Muscle of leg (tissue), 16 donors: ENCODE measurements at places on chromosomes 4 and X. TPM values are rescaled to one million over a fixed set of nuclear protein-coding genes. Genes with fewer than 3 reads are reported as not detected.
A peak's percentile ranks its signal among the peaks of the same experiment; 100 is the strongest.

DNA sequence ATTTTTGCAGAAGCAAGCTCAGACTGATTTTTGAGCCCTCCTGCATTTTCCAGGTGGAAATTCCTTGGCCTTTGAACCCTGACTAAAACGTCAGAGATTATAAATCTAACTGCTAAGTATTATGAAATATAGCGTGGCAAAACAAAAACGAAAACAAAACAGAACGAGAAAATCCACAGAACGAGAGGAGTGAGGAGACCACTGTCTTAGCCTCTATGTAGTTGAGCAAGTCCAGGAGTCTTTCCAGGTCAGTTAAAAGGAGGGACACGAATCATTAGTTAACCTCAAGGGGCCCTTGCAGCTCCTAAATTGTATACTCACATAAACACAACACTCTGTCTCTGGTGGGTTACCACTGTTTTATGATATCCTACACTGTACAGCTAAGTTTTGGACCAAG lies 80.2 kb downstream of the SYNPO2 start:
- H3K36me3 ChIP-seq, result no peaks in the 10 kb centered on the region
- H3K4me1 ChIP-seq, result peaks cover 15% of the 10 kb centered on the region
- H3K27me3 ChIP-seq, result no peaks in the 10 kb centered on the region
- H3K27ac ChIP-seq, result no peak overlapping the region
- peak; percentile 26 for DNase-seq

DNA sequence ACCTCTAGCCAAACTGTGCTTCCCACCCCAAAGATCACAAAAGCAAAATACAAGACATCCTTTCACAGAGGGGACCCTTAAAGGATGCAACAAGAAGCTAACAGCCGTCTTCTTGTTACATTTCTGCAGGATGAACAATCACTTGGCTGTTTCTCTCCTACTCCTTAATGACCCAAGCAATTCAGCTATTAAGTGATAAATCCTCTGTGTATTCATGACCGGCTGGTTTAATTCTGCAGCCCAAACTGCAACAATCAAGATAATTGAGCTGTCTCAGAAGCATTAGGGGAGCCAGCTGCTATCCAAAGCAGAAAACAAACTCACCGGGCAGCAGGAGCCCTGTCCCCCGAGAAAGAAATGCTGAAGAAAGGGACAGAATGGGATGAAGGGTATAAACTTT lies 85.9 kb upstream of the ACSL4 start:
- DNase-seq, result no peak
- H3K4me3 ChIP-seq, result no peak overlapping the region
- no peaks in the 10 kb centered on the region for H3K4me1 ChIP-seq
- H3K27ac ChIP-seq, result no peak overlapping the region
- peaks cover 24% of the 10 kb centered on the region for H3K27me3 ChIP-seq
- H3K36me3 ChIP-seq, result no peaks in the 10 kb centered on the region

Gene LAMTOR3
- 29.6 TPM for total RNA-seq

DNA sequence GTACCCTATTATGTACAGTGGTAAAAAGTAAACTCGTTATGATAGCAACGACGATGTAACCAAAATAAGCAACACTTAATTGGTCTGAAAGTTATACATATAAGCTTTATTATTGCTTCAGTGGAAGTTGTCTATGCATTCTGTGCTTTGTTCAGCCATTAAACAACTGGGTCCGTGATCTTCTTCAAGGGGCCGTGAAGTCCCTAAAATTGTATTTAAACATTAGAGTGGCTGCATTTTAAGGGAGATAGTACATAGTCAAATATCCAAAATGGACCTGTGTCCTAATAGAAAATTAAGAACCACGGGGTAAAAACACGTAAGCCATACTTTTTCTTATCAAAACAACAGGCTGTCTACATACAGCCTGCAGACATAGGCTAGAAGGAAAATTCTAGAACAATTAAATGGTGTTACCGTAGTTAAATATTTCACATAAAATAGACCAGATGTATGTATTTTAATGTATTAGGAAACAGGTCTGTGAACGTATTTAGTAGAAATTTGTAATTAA lies 2.1 kb downstream of the GUCY1A1 start:
- H3K4me1 ChIP-seq, result no peaks in the 10 kb centered on the region
- peak overlapping the region; percentile 2 for H3K27ac ChIP-seq
- DNase-seq, result no peak
- peaks cover 5% of the 10 kb centered on the region for H3K27me3 ChIP-seq
- peak overlapping the region; percentile 52 for H3K4me3 ChIP-seq
- H3K36me3 ChIP-seq, result no peaks in the 10 kb centered on the region

Gene TMPRSS11F
- total RNA-seq, result not detected

GRCh38 chr4:19009881-19010280 lies 988.3 kb upstream of the LCORL start:
- H3K27me3 ChIP-seq, result no peaks in the 10 kb centered on the region
- H3K36me3 ChIP-seq, result no peaks in the 10 kb centered on the region
- DNase-seq, result no peak
- H3K4me3 ChIP-seq, result no peak overlapping the region

DNA sequence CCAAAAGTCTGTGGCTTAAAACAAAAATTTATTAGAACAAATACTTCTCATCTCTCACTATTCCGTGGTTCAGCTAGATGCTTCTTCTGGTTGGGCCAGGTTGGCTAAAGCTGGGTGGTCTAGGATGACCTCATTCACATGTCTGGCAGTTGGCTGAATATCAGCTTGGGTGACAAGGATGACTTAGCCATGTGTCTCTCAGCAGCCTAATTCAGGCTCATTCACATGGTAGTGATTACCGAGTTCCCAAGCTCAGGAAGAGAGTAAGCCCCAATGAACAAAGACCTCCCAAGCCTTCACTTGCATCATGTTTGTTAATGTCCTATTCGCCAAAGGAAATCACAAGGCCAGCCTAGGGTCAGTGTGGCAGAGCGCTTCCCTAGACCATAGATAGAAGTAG lies 119.4 kb downstream of the FANCB start:
- H3K27ac ChIP-seq, result no peak overlapping the region
- no peak for DNase-seq
- no peak overlapping the region for H3K4me3 ChIP-seq
- H3K36me3 ChIP-seq, result no peaks in the 10 kb centered on the region
- no peaks in the 10 kb centered on the region for H3K4me1 ChIP-seq

DNA sequence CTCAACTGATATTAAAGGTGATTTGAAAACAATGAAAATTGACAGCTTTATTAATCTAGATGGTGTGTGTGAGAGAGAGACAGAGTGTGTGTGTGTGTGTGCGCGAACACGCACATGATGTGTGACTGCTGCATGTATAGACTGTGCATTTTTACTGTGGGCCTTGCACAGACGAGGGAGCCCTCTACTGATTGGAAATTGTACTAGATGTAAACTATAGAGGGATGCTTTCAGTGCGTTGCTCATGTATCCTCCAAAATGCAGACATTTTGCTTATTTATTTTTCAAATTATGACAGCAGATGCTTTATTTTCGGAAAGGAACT lies 168.4 kb upstream of the GK2 start:
- H3K4me1 ChIP-seq, result no peaks in the 10 kb centered on the region
- H3K27me3 ChIP-seq, result no peaks in the 10 kb centered on the region
- no peak overlapping the region for H3K4me3 ChIP-seq
- no peak overlapping the region for H3K27ac ChIP-seq

DNA sequence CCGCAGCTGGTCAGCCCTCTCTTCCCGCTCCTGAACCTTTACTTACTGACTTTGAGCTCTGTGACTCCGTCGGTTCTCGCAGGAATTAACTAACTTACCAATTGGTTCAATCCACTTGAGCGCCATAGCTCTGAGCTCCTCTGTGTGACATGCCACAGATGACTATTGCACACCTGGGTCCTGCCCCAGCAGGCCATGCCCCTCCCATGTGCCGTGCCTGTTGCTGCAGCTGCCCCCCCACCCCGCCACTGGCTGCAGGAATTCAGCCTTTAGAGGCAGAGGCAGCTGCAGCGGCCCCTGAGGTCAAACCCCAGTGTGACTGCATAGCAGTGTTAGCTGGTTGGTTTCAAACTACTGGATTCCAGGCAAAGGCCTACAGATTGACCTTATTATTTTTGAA lies 70.6 kb downstream of the MTMR1 start:
- DNase-seq, result no peak
- no peak overlapping the region for H3K27ac ChIP-seq
- no peak overlapping the region for H3K4me3 ChIP-seq
- peaks cover 12% of the 10 kb centered on the region for H3K4me1 ChIP-seq

- H3K27ac ChIP-seq, result no peak overlapping the region
- DNase-seq, result no peak
- no peak overlapping the region for H3K4me3 ChIP-seq
- no peaks in the 10 kb centered on the region for H3K27me3 ChIP-seq
Observed at GRCh38 chr4:94436512-94436911, 15.2 kb upstream of the PDLIM5 start.

- no peak overlapping the region for H3K27ac ChIP-seq
- no peaks in the 10 kb centered on the region for H3K4me1 ChIP-seq
- H3K4me3 ChIP-seq, result no peak overlapping the region
- DNase-seq, result no peak
- H3K27me3 ChIP-seq, result no peaks in the 10 kb centered on the region
Observed at GRCh38 chr4:12912896-12913418, 571.2 kb downstream of the RAB28 start.

GRCh38 chrX:22033818-22034217 lies 1.7 kb downstream of the PHEX start:
- no peak overlapping the region for H3K4me3 ChIP-seq
- H3K4me1 ChIP-seq, result no peaks in the 10 kb centered on the region
- no peak for DNase-seq
- H3K36me3 ChIP-seq, result no peaks in the 10 kb centered on the region
- peaks cover 12% of the 10 kb centered on the region for H3K27me3 ChIP-seq
- no peak overlapping the region for H3K27ac ChIP-seq

DNA sequence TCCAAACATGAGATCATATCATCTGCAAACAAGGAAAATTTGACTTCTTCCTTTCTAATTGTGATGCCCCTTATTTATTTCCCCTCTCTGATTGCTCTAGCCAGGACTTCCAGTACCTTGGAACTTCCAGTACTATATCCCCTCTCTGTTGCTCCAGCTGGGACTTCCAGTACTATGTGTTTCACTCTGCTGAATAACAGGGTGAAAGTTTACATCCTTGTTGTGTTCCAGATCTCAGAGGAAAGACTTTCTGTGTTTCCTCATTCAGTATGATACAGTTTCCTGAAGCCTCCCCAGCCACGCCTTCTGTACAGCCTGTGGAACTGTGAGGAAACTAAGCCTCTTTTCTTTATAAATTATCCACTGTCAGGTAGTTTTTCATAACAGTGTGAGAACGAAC lies 381.3 kb upstream of the FAM47C start:
- no peak for DNase-seq
- no peaks in the 10 kb centered on the region for H3K4me1 ChIP-seq
- H3K27ac ChIP-seq, result no peak overlapping the region
- H3K27me3 ChIP-seq, result no peaks in the 10 kb centered on the region
- no peaks in the 10 kb centered on the region for H3K36me3 ChIP-seq

DNA sequence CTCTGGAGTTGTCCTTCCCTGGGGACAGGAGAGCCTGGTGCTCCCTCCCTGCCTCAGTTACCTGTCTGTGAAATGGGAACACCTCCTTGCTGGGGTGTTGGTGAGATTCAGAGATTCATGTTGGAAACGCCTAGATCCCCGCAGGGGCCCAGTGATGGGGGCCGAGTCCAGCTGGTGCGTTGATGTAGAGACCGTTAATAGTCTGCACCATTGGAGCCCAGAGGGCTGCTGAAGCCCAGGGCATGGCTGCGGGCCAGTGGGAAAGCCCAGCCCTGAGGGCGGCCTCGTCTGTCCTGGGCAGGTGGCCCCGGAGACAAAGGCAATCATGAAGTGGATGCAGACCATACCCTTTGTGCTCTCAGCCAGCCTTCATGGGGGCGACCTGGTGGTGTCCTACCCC lies 14.4 kb downstream of the CPZ start:
- peaks cover 16% of the 10 kb centered on the region for H3K27me3 ChIP-seq
- DNase-seq, result no peak
- H3K36me3 ChIP-seq, result no peaks in the 10 kb centered on the region
- no peak overlapping the region for H3K4me3 ChIP-seq
- peaks cover 4% of the 10 kb centered on the region for H3K4me1 ChIP-seq

Gene LNX1
- 2.4 TPM for total RNA-seq

Gene PARM1
- 65.7 TPM for total RNA-seq

DNA sequence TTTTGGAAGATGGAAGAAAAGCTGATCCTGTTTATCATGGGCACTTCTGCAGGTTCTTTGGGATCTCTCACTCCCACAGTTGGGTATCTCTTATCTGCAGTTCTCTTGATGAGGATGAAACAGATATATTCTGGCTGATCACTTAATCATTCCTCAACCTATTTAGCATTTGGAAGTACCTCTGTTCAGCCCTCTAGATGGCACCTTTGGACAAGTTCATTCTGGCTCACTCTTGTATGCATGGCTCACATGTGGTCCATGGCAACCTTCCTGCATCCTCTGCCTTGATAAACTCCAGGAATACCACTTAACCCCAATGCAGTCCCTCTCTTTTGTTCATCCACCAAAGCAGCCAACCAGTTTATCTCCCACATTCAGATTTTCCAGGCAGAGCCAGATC lies 74.2 kb downstream of the SMARCA5 start:
- H3K36me3 ChIP-seq, result no peaks in the 10 kb centered on the region
- no peaks in the 10 kb centered on the region for H3K4me1 ChIP-seq
- no peak overlapping the region for H3K4me3 ChIP-seq
- H3K27ac ChIP-seq, result no peak overlapping the region
- no peak for DNase-seq
- H3K27me3 ChIP-seq, result no peaks in the 10 kb centered on the region

- H3K36me3 ChIP-seq, result no peaks in the 10 kb centered on the region
- H3K27me3 ChIP-seq, result no peaks in the 10 kb centered on the region
- no peak overlapping the region for H3K27ac ChIP-seq
- no peak overlapping the region for H3K4me3 ChIP-seq
Observed at GRCh38 chr4:114082348-114082747, 102.9 kb upstream of the ARSJ start.

Gene IKBKG
- total RNA-seq, result 9.4 TPM

Gene EDNRA
- 24.0 TPM for total RNA-seq

- peaks cover 3% of the 10 kb centered on the region for H3K27me3 ChIP-seq
- H3K27ac ChIP-seq, result no peak overlapping the region
- no peak overlapping the region for H3K4me3 ChIP-seq
Observed at GRCh38 chrX:44143061-44143602, 169.9 kb upstream of the NDP start.

DNA sequence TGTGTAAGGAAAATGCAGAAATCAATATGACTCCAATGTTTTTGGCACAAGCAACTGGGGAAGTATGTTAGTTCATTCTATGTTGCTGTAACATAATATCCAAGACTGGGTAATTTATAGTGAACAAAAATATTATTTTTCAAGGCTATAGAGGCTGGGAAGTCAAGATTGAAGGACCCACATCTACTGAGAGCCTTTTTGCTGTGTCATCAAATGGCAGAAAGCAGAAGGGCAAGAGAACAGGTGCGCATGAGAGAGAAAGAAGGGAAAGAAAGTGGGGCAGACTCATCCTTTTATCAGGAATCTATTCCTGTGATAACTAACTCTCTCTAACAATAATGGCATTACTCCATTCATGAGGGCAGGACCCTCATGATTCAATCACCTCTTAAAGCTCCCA lies 237.2 kb downstream of the FAT4 start:
- DNase-seq, result no peak
- H3K4me3 ChIP-seq, result no peak overlapping the region
- H3K27me3 ChIP-seq, result no peaks in the 10 kb centered on the region
- no peaks in the 10 kb centered on the region for H3K36me3 ChIP-seq

- no peaks in the 10 kb centered on the region for H3K36me3 ChIP-seq
- H3K27ac ChIP-seq, result no peak overlapping the region
- no peaks in the 10 kb centered on the region for H3K4me1 ChIP-seq
- no peaks in the 10 kb centered on the region for H3K27me3 ChIP-seq
- no peak overlapping the region for H3K4me3 ChIP-seq
- peak; percentile 8 for DNase-seq
Observed at GRCh38 chr4:174263445-174263736, 20.1 kb downstream of the FBXO8 start.

GRCh38 chrX:118370921-118371624 lies 25.2 kb downstream of the WDR44 start:
- H3K27me3 ChIP-seq, result no peaks in the 10 kb centered on the region
- no peak overlapping the region for H3K4me3 ChIP-seq
- no peaks in the 10 kb centered on the region for H3K36me3 ChIP-seq
- H3K27ac ChIP-seq, result no peak overlapping the region
- DNase-seq, result no peak

Gene CDX4
- not detected for total RNA-seq
